ENCODE measurements at places on chromosomes 2 and 18.

- DNase-seq: no peak
Observed at GRCh38 chr2:188306271-188306670, 14.6 kb downstream of the GULP1 start.

- no peak for DNase-seq
Observed at GRCh38 chr18:47767699-47768098, 162.8 kb downstream of the SMAD2 start.

DNA sequence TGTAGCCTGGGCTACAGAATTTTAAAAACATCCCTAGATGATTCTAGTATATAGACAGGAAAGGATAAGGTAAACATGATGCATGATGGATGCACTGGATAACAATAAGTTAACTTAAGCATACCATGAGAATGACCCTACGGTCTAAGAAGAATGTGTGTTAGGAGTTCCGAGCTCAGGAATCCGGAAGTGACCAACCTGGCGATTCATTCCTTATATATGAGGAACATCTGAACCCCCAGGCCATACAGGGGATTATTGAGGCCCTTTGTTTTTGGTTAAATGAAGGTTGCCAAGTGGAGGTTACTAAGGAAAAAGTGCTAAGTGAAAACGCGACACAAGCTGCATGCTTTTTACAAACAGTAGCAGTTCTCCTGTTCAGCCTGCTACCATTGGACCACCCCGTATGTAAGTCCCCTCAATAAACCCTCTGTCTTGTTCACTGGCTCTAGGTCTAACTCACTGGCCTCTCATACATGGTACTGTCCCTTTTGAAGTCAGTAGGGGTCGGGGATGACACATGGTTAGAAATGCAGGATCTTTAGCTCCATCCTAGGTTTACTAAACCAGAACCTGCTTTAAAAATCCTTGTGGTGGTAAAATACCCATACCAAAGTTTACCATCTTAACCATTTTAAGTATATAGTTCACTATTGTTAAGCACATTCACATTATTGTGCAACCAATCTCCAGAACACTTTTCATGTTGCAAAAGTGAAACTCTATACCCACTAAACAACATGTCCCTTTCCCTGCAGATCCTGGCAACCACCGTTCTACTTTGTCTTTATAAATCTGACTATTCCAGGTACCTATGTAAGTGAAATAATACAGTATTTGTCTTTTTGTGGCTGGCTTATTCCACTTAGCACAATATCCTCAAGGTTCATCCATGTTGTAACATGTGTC, 111.0 kb upstream of the MAP4K3 start:
- no peak for DNase-seq

DNA sequence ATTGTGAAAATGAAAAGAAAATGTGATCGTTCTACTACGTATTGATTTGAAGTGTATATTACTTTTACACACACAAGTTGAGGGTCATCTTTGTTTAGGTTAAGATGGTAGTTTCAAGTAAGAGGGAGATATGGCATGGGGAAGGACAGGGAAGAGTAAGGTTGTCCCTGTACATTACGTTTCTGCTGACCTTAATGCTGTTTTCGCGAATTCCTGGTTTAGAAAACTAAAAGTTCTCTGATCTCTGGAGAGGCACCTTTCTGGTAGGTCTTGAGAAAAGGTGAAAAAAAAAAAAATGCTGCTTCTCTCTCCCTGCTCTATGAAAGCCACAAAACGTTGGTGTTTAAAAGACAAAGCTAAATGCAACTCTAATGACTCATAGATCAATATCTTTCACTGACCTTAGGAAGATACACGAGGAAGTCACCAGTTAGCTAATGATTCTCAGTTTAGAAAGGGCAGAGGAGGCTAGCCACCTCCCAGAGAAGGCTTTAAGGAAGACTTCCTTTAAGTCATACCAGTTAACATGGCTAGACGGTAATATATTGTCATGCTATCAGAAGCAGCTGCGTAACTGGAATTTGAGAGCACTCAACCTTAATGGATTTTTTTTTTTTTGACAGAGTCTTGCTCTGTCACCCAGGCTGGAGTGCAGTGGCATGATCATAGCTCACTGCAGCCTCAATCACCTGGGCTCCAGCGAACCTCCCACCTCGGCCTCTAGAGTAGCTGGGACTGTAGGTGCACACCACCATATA, 13.2 kb downstream of the TXNDC2 start:
- DNase-seq: no peak

GRCh38 chr2:213238753-213239495, 45.3 kb upstream of the SPAG16 start:
- DNase-seq: no peak

- DNase-seq: no peak
Observed at GRCh38 chr2:185130685-185131084, 532.4 kb downstream of the ZNF804A start.

DNA sequence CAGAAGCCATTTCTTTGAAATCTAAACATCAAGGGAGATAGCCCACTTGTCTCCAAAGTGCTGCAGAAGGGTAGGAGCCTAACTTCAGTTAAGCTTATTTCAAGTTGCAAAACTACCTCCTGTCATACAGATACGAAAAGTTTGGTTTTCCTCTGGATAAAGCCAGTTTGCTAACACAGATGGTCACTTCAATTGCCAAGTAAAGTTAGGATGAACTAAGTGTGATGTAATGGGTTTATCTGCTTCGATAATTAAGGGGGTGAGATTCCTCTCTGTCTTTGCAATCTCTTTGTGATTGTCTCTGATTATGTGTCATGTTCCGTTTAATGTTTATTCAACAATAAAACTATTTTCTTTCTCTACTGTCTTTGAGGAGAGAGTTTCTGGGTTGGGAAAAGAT, 156.4 kb downstream of the SLC39A10 start:
- no peak for DNase-seq

DNA sequence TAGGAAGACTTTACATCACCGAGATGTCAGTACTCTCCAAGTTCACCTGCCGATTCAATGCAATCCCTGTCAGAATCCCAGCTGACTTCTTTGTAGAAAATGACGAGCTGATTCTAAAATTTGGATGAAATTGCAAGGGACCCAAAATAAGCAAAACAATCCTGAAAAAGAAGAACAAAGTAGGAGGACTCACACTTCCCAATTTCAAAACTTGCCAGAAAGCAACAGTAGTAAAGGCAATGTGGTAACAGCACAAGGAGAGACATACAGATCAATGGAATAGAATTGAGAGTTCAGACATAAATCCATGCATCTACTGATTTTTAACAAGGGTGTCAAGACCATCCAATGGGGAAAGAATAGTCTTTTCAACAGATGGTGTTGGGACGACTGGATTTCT, 52.2 kb downstream of the SMAD7 start:
- no peak for DNase-seq

DNA sequence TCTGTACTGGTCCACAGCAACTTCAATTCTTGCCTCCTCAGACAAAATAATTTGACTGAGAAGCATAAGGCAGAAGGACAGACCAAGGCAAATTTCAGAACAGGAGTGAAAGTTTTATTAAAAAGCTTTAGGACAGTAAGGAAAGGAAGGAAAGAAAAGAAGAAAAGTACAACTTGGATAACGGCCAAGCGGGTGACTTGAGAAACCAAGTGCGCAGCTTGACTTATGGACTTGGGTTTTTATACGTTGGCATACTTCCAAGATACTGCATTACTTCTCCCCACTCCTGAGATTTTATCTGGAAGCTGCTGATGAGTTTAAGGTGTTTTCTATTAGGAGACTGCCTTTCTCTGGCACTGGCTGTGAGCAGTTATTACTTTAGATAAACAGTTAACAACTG, 64.7 kb downstream of the CCDC178 start:
- no peak for DNase-seq

GRCh38 chr18:46374850-46375249, 270.7 kb downstream of the HAUS1 start:
- no peak for DNase-seq

DNA sequence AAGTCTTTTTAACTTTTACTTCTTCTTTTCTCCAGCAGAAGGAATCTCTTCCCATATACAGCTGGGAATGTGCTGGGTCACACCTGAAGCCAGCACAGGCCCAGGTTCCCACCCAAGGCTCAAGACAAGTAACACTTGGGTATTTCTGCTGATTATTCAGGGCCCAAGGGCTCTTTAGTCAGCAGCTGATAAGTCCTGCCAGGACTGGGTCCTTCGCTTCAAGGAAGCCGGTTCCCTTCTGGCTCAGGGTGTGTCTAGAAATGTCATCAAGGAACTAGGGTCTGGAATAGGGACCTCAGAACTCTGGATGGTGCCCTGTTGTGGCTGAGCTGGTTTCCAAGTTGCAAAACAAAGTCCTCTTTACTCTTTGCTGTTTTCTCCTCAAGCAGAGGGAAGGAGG, 27.0 kb upstream of the SERPINB2 start:
- no peak for DNase-seq

DNA sequence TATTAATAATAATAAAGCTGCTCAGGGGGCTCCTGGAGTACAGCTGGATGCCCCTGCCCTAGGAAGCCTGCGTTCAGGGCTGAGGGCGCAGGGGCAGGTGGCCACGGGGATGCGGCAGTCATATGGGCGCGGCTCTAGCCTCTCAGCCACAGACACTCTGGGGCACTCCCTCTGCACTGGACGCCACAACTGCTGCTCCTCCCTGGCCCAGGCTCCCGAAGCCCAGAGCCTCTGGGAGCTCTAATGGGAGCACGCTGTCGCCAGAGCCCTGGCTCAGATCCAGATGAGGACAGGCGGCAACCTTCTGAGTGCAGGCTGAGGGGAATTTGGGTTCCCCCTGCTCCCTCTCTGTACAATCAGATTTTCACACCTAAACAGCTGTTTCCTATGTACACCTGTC, 93.6 kb downstream of the MTCL1 start:
- no peak for DNase-seq

DNA sequence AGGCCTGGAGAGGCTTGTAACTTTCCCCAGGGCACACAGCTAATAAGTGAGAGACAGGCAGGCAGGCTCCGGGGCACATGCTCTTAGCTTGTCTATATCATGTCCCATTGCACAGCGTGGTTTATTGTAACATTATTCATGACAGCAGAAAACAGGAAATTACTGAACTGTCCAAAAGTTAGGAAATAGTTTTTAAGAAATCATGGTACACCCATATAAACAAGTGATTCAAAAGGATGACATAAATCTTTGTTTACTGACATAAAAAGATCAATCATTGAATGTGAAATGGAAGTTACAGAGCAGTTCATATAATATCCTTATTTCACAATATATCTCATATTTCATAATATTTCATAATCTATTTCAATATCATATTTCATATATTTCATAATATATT, 34.3 kb upstream of the TXNDC2 start:
- no peak for DNase-seq

DNA sequence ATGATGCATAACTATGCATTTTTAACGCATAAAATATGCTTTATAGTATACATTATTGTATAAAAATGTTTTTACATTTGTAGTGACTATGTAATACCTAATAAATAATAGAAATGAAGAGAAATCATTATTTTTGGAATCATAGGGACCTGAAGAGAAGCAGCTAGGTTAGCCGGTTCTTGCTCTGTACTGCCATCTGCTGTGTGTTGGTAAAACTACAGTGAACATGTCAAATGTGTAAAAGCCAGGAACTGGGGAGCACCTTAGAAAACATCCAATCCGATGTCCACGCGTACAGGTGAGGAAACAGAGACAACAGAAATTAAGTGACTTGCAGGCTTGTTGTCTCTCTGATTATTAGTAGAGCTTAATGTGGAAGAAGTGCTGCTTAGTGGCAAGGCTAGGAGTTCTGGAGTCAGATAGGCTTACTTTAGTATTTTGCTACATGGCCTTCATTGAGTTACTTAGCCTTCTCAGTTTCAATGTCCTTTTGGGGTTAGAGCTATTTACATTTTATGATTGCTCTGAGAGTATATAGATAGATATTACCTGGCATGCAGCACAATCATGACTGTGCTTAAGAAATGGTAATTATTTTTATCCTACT, 386.5 kb downstream of the DLGAP1 start:
- DNase-seq: no peak

DNA sequence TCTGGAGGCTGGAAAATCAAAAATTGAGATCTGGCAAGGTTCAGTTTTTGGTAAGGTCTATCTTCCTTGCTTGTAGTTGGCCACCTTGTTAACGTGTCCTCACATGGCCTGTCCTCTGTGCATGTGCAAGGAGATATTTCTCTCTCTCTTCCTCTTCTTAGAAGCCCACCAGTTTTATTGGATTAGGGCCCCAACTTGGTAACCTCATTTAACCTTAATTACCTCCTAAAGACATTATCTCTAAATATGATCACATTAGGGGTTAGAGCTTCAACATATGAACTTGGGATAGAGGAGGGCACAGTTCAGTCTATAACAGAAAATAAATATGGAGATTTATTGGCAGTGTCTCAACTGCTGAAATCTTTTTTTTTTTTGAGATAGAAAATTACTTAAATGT, 19.6 kb upstream of the RND3 start:
- DNase-seq: no peak

GRCh38 chr2:234231460-234231859, 181.0 kb downstream of the SPP2 start:
- DNase-seq: no peak

DNA sequence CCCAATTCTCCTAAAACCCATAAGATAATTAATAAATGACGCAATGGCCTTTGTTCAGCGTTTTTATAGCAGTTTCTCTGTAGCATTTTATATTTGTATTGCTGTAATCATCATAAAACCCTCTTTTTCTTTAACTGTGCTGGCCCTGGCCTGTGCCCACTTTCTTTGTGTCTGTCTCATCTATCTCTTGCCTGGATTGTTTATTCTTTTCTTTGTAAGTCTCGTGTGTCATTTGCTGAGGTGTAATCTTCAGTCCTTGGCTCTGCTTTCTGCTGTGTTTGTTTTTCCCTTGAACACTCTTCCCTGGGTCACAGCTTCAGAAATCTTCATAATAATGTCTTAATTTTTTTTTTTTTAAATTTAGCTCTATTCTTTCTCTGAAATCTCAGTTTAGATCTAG, 525.8 kb upstream of the LINC00305 start:
- DNase-seq: no peak

DNA sequence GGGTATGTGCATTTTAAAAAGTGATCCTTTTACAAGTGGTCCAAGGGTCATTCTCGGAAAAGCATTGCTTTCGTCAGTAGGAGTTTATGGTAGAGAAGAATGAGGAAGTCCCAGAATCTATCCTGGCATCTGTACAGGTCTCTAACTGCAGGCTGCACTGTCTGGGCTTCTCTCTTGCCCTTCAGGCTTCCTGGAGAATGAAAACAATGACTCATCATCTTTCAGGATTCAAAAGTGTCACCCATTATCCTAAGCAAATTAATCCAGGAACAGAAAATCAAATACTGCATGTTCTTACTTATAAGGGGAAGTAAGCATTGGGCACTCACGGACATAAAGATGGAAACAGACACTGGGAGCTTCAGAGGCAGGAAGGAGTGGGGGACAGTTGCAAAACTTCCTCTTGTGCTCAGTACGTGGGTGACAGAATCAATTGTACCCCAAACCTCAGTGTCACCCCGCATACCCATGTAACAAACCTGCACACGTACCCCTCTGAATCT, 60.2 kb upstream of the TXNDC2 start:
- no peak for DNase-seq

GRCh38 chr2:159265171-159265576, 21.3 kb downstream of the WDSUB1 start:
- no peak for DNase-seq

DNA sequence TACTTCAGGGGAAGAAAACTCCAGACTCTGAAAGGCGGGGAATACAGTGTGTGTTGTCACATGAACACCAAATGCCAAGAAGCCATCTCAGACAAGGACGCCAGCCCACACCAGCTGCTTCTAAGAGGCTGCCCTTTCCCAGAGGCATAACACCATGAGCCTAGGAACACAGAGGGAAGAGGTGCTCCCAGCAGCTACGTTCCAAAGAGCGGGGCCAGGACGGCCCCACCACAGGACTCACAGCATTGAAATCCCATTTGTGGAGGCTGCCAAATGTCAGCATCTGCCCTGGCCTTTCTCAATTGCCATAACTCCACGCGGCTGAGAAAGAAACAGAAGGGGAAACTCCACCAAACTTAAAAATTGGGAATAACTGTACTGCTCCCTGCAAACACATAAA, 20.1 kb upstream of the ID2 start:
- DNase-seq: no peak
